ENCODE measurements at places on chromosomes 13 and 19.

GRCh38 chr13:113044391-113045114, 61.0 kb upstream of the F7 start:
- DNase-seq: no peak

- DNase-seq: no peak
Observed at GRCh38 chr13:46609052-46609451, 56.1 kb downstream of the LRCH1 start.

GRCh38 chr13:84136582-84136981, 254.3 kb upstream of the SLITRK1 start:
- DNase-seq: no peak

- no peak for DNase-seq
Observed at GRCh38 chr19:29645911-29646310, 19.4 kb upstream of the PLEKHF1 start.

- DNase-seq: no peak
Observed at GRCh38 chr19:19552798-19553197, 14.7 kb downstream of the CILP2 start.

- DNase-seq: no peak
Observed at GRCh38 chr19:32749361-32749760, 29.8 kb downstream of the TDRD12 start.

DNA sequence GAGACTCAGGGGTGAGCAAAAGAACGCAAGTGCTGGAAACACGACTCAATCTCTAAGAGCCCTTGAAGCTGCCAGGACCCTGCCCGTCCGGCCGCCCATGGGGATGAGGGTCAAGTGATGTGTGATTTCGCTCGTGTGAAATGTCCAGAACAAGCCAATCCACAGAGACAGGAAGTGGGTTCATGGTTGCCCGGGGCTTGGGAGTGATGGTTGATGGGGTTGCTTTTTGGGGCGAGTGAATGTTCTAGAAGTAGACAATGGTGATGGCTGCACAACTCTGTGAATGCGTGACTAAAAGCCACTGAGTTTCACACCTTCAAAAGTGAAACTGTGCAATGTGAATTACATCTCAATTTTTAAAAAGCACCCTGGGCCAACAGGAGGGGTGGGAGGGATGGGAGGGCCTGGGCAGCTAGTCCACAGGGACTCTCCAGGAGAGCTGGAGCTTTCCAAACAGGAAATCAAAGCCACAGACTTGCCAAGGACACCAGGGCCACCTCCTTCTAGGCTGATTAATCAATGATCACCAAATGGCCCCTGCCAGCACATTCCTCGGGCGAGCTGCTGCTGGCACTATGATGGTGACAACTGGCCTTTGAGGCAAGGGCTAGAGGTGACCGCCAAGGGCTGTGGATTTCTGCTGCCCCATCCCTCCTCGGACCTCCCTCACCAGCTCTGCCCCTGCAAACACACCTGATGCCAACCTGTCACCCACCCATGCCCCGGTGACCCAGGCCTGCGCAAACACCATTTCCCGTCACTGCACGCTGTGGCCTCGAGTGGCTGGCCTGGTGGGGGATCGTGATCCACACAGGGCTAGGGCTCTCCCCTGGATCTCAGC, 14.0 kb downstream of the DPP9 start:
- DNase-seq: no peak

DNA sequence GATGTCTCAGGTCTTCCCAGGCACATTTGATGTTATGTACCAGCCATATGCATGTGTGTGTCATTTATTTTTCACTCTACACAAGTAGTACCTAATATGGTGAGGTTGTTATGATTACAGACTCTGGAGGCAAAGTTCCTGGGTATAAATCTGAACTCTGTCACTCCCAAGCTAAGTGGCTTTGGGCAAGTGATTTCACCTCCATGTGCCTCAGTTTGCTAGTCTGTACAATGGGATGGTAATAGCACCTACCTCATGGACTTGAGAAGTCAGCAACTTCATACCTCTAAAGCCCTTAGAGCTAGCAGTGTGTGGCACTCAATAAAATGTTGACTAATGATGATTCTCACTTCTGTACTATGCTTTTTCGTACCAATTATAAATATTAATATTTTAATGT, 3.9 kb upstream of the CATSPERG start:
- no peak for DNase-seq

- DNase-seq: no peak
Observed at GRCh38 chr13:37595162-37595561, 3.4 kb downstream of the POSTN start.

DNA sequence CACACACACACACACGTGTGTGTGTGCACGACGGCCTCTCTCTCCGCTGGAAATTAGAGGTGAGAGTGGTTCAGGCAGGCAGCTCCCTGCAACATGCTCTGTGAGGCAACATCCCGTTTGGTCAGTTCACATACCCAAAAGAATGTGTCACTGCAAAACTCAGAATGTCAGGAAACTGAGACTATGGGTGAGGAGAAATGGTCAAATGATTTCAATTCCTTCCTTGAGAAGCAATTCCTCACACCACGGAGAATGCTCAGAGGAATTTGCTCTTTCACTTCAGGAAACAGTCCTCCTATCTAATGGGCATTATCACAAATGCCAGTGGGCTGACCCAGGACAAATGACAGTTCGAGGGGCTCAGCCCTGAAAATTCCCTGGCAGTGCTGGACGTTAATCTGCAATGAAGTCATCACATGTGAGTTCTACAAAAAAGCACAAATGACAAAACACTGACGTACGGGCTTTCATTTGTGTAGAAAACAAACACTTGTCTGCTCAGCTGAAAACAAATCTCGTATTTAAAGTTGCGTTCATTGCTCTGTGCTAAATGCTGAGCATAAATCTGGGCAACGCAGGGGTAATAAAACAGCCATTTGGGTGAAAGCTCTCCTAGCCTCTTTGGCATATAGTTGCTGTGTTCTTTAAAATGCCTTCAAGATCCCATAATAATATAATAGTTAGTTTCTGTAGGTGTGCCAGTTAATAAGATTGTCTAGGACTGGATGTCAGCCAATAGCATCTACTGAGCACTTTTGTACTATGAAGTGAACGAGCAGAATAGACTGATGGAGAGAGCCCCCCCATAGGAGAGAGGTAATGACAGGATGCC, 18.6 kb upstream of the LATS2 start:
- DNase-seq: no peak

GRCh38 chr19:43555185-43555770, 20.0 kb downstream of the XRCC1 start:
- peak; percentile 72 for DNase-seq

DNA sequence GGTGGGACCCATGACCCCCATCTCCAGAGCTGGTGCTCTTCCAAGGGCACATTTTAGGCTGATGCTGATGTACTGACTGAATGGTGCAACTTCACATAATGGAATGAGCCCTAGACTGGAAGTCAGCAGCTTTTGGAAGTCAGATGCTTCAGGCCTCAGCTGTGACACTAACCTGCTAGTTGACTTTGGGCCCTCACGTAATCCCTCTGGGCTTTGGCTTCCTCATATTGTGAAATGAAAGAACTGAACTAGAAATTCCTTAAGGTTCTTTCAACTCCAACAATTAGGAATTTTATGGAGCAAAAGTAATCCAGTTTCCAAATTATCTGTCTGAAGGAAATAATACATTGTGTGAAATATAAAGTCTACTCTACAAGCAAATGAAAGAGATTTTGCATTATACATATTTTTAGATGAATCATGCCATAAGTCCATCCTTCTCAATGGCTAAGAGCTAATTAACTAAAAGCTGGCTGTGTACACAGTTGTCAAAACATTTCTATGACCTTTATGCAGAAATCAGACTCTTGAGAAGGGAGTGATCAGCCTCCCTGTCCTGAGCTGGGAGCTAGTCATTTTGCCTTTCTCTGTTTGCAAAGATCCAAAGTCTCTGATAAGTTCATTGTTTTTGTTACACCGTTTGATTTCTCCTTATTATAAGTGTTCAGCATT, 204.2 kb downstream of the DCLK1 start:
- DNase-seq: no peak

DNA sequence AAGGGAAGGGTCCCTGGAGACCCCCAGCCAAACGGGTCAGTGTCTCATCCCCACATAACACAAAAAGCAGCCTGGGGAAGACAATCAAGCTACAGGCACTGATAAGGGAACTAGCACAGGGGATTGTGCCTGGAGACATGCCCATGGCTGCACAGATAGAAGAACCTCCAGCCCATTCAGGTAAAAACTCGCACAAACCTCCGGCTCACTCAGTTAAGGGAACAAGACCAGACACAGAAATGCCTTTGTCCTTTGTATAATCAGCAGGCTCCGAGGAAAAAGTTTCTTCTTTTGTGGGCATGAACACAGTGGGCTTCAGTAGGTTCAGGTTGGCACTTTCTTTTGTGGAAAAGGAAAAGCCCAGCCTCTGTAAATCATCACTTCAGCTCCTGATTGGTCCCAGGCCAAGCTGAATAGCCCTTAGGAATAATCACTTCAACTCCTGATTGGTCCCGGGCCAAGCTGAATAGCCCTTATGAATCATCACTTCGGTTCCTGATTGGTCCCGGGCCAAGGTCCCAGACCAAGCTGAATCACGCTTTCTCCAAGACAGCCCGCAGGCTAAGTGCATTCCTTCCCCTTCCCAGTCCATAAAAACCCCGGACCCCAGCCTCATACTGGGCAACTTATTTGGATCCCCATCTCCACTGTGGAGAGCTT, 5.0 kb upstream of the ZNF230 start:
- DNase-seq: no peak

GRCh38 chr13:106709522-106709921, 141.6 kb upstream of the ARGLU1 start:
- no peak for DNase-seq

DNA sequence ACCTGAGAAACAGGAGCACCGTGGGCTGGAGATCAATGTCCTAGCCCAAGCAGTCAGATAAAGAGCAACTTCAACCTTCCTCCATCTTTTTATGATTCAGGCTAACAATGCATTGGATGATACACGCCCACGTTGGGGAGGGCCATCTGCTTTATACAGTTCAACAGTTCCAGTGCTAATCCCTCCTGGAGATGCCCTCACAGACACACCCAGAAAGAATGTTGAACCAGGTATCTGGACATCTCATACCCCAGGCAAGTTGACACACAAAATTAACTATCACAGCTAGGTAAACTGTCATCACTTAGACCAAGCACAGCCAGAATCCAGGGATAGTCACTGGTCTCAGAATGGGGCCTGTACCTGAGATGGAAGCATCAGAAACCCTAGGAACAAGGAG, 20.6 kb upstream of the SERPINE3 start:
- DNase-seq: no peak

DNA sequence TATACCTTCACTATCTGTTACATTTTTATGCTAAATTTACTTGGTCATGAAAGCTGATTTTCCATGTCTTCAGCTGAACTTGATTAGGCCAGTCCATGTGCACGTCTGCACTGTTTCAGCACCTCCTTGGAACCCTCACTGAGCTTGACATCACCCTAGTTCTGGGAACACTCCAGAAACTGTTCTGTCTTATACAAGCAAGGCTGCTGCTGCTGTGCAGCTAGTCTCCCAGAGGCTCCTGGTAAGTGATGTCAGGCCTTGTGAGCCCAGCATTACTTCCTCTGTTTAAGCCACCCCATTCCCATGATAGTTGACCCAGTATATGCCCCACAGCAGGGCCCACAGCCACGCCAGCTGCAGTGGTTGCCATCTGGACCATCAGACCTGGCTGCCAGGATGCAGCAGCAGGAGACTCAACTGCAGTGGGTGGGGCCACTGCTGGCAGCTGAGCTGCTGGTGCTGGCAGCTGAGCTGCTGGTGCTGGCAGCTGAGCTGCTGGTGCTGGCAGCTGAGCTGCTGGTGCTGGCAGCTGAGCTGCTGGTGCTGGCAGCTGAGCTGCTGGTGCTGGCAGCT, 90.5 kb upstream of the AKAP11 start:
- no peak for DNase-seq

- DNase-seq: no peak
Observed at GRCh38 chr13:97076898-97077297, 82.6 kb upstream of the OXGR1 start.

Data from stimulated activated CD4-positive, alpha-beta T cell treated with anti-CD3 and anti-CD28 coated beads, Interleukin-1b, Interleukin-23, amount 100 ng/mL, for 24 hours (primary cell).